ENCODE measurements at places on chromosomes 3 and 15.
A peak's percentile ranks its signal among the peaks of the same experiment; 100 is the strongest.

DNA sequence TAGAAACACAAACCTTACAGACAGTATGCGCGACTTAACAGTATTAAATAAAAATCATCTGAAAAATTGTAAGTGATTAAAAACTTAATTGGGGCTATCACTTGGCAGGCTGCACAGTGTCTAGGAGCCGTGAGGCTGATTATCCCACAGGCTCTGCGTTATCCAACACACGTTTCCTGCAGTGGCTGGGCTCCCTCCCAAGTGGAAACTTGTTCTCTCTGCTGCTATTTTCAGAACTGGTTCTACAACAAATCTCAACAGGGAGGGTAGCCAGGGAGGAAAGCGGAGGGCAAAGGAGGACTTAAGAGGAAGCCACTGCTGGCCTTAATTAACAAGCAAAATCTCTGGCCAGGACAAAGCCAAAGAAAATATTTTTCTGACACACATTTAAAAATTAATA is 555.2 kb downstream of the MAGI1 start:
- no peak for DNase-seq

- no peak for DNase-seq
Measured at GRCh38 chr3:42658771-42659390, 5.4 kb downstream of the ZBTB47 start.

DNA sequence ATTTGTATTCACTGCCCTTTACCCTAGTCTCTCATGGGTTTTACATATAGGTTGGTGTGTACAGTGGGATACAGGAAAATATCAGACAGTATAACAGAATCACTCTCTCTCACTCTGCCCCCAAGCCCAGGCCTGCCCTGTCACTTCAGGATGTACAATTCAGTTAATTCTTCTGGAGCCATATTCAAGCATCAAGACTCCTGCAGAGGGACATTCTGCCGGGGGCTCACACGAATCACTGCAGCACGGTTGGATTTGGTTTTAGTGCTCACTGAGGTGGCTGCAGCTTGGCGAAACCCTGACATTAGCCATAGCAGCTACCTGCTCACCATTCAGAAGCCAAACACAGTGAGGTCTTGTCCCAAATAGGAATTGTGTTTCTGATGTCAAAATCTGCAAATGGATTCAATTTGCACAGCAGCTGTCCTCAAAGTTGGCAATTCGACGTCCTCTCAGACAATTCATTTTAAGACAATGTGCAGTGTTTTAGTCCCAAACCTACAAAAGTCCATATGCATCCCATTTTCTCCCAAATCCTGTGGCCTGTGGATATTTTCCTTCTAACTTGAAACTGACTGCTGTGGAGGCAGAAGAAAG is 82.9 kb downstream of the CHSY1 start:
- no peak for DNase-seq

GRCh38 chr15:82749951-82750830 is 40.5 kb upstream of the AP3B2 start:
- peak; percentile 74 for DNase-seq

DNA sequence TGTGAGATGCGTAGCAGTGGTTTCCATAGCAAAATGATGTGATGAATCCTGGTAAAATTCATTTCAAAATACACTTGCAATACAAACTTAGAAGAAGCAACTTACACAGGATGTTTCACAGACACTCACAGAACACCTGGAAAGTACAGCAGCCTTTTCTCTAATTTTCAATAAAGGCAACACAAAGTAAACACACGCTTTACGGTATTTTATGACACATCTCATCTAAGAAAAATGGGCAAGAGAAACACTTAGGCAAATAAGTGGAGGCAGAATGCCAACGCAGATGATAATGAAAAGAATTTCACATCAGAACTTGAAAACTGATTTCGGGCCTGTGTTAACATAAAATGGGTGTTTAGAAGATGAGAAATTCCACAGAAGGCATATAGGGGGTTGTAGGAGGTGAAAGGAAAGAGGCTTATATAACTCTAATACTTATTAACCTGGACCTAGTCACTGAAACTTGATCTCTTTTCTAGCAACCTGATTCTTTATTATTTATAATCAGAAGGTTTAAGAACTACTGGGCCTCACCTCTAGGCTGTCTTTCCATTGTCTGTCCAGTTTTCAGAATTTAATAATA is 25.6 kb upstream of the MAP3K13 start:
- no peak for DNase-seq

- DNase-seq: no peak
Measured at GRCh38 chr3:2880218-2880756, 229.9 kb downstream of the IL5RA start.

DNA sequence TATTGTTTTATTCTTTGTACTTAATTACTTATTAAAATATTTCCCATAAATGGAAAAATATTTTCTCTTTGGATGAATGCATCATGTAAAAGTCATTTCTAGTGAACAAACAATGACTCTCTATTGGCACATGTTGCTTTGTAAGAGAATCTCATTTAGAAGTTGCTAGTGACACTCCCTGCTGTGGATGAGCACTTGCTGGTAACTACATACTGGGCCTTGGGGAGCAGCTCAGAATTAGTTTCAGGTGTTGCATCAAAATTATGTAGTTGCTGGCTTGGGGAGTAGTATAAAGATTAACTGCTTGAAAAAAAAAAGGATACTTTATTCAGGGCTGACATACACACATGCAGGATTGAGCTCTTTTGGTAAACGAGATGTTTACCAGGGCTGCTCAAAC is 80.3 kb upstream of the KCNAB1 start:
- DNase-seq: no peak

- no peak for DNase-seq
Measured at GRCh38 chr3:193085655-193086054, 155.4 kb upstream of the PLAAT1 start.

- DNase-seq: no peak
Measured at GRCh38 chr15:25241241-25241801, 197.5 kb downstream of the UBE3A start.

DNA sequence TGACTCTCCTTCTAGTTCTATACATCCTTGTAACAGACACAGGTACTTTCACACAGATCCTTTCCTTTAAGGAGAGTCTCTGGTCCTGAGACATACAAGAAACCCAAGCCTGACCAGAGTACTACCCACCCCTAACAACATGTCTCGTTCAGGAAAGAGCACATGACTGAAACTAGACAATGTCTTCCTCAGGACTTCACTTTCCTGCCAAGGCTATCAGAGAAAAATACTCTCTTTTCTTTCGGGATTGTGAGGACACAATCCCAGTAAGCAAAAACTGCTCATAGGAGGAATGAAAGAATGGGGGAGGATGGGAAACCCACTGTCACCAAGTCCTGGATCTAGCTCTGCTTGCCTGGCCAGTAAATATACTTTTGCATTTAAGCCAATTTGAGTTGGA is 11.5 kb upstream of the ANKRD28 start:
- DNase-seq: no peak

DNA sequence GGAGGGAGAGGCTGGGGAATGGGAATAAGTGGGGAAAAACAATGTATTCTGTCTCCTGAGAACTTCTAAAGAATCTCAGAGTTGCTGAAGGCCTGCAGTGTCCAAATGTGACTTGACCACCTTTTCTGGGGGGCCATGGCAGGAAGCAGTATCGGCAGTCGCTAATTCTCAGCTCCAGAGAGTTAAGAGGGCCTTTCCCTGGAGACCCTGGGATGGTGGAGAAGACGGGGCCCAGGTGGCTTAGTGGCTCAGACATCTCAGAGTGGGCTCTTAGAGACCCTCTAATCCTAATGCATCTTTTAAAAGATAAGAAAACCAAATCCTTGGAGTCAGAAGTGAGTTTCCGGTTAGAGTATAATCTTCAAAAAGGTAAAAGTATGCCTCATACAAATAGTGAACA is 15.1 kb downstream of the RTP4 start:
- DNase-seq: no peak

GRCh38 chr15:93942269-93942694 is 289.1 kb upstream of the MCTP2 start:
- DNase-seq: no peak

- no peak for DNase-seq
Measured at GRCh38 chr3:193589129-193589528, 3.9 kb upstream of the OPA1 start.

DNA sequence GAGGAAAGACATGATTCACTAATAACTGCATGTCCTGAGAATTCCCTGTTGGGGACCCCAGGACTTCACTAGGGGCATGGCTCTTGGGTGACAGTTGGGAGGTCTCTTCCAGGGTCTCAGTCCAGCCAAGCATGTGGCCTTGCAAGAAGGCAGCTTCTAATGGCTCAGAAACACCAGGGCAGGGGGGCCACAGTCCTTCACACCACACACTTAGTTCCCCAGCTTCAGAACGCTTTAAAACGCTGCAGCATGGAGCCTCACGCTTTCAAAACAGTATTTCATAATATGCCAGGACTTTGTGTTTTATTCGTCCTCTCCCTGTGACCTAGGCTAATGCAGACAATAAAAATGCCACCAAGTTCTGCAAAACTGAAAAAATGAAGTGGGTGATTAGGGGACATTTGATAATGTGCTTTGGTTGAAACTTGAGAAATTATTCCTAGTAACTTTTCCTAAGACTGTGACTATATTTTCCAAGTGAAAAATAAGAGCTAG is 48.4 kb upstream of the LIMD1 start:
- no peak for DNase-seq

- no peak for DNase-seq
Measured at GRCh38 chr3:134449277-134449676, 36.5 kb downstream of the ANAPC13 start.

DNA sequence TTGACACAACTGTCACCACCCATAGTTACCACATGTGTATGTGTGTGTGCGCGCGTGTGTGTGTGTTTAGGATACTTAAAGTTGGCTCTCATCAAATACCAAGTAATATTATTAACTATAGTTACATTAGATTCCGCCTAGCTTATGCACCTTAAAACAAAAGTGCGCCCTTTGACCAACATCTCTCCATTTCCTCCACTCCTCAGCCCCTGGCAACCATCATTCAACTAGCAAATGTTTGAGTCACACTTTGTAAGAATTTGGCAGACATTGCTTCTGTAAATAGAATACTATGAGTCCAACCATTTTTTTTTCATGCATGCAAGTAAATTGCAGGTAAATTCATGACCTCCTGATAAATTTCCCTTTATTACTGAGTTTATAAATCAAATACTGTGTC is 169.3 kb downstream of the GBE1 start:
- no peak for DNase-seq

DNA sequence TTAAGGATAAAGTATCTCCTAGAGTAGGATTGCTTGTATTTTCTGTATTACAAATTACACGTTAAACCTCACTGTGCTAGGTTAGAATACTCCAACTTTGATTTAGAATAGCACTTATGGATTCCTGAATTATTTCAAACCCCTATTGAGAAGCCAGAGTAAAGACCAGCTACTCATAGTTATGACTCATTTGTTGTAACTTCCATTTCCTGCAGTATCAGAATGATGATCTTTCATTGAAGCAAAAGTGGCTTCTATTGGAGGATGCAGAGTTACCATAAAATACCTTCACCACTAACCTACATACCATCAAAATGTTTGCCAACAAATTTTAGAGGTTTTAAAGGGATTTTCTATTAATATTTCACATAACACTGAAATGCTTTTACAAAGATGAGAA is 1322.7 kb upstream of the ALCAM start:
- DNase-seq: no peak

- DNase-seq: no peak
Measured at GRCh38 chr3:182686033-182686886, 107.0 kb upstream of the ATP11B start.

GRCh38 chr3:76789237-76789636 is 250.7 kb upstream of the ROBO2 start:
- no peak for DNase-seq

DNA sequence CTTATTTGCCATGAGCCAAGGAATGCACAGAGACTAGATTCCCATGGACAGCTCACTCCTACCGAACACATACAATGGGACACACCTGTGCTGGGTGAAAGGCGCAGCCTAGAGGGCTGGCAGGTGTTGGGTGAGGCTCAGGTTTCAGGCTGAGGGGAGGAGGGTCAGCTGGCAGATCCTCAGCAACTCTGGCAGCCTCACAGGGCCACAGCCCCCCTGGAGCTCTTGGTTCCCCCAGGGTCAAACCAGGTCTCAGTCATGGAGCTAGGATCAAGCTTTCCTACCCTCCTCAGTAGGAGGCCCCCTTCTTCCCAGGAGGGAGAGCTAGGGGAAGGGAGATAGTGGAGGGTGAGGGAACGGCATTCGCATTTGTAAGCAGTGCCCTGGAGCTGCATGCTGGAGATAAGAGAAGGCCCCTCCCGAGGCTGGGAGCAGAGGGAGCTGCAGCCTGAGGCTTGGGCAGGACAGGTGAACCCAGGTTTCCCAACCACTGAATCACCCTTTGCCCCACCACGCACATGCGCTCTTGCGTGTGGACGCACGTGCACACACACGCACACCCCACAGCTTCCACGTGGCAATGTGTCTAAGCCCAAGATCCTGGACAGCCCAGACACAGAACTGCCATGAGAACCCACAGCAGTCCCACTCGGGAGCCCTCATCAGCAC is 26.3 kb upstream of the TFRC start:
- no peak for DNase-seq

DNA sequence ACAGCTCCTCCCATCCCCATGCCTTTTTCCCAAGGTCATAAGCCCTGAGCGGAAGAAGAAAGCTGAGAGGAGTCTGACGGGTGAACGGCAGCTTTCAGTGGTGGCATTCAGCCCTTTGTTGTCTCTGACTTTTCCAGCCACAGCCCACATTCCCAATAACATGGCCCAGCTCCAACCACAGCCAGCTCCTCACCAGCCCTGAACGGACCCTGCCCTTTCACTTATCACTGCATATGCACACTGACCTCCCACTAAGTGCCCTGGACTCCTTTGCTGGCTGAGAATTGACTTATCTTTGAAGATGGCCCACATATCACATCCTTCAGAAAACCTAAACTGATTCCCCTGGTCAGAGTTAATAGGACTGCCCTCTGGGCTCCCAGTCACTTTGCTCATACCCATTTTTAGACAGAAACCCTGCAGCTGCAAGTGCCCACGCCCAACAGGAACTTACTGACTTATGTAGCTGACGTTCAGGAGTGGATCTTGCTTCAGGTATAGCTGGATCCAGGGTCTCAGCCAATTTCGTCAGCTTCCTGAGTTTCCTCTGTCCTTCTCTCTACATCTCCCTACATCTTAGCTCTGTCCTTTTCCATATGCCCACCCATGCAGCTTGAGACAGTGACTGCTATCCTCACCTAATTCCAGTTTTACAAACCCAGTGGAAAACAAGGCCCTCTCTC is 348.5 kb upstream of the PROK2 start:
- DNase-seq: no peak

- no peak for DNase-seq
Measured at GRCh38 chr15:88221836-88222235, 34.7 kb downstream of the NTRK3 start.

GRCh38 chr3:38457111-38458003 is 3.7 kb downstream of the ACVR2B start:
- DNase-seq: no peak

DNA sequence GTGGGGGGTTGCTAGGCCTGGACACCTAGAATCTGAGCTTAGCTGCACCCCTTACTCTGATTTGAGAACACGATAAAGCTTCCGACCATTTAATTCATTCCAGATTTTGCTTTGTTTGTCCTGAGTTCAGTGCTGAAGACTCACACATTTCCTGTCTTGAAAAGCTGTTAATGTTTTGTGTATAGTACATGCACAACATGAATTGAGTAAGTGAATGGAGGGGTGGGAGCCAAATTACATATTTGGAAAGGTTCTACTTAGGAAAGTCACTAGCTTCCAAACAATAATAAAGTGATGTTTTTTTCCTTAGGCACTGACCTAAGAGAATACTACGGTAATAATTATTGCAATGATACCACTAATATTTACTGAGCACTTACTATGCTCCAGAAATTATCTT is 955.2 kb upstream of the NR2F2 start:
- DNase-seq: no peak

Measured in activated CD8-positive, alpha-beta memory T cell treated with anti-CD3 and anti-CD28 coated beads for 4 hours (primary cell).